ENCODE measurements at places on chromosomes 2 and 18.

DNA sequence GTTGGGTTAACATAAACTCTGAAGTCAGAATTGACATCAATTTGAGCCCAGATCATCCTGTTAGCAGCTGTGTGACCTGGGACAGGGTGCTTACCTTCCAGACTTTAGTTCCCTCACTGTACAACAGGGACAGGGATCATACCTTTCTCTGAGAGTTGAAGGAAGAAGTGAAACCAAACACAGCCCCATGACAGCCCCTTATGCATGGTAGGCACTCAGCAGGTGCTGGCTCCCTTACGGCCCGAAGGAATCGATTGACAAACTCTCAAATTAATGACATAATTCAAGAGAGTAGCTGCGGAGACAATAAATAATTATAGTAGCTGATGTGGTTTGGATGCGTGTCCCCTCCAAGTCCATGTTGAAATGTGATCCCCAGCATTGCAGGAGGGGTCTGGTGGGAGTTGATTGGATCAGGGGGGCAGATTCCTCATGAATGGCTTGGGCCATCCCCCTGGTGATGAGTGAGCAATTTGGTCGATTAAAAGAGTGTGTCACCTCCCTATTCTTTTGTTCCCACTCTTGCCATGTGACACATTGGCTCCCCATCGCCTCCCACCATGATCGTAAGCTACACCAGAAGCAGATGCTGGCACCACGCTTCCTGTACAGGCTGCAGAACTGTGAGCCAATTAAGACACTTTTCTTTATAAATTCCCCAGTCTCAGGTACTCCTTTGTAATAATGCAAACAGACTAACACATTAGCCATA, 72.4 kb downstream of the ODC1 start:
- DNase-seq: no peak

- DNase-seq: no peak
These were observed 385.7 kb downstream of the NRXN1 start for GRCh38 chr2:50646226-50646625.

DNA sequence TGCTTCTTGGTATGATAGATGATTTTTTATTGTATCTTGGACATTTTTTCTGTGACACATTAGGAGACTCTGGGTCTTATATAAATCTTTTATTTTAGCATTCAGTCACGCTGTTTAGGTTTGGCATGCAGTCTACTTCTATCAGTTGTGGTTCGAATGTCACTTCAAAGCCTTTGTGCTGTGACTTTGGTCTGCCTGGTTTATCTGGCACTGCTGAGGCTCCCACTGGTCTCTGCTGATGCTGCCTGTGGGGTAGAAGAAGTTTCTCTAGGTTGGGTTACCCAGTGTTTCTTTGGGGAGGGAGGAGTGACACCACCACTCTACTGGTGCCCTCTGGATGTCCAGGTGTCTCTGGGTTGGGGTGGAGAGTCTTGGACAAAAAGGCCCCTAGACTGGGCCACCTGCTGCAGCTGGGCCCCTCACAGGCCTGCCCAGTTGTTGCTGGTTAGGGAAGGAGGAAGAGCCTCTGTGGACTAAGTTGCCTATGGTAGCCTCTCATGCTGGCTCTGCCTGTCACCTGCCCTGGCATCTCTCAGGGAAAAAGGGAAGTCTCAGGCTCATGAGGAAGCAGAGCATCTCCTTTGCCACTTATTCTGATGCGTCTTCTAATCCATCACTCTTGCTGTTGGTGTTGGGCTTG, 115.4 kb upstream of the HS6ST1 start:
- no peak for DNase-seq

- no peak for DNase-seq
These were observed 1.1 kb downstream of the EVA1A start for GRCh38 chr2:75559680-75560021.

DNA sequence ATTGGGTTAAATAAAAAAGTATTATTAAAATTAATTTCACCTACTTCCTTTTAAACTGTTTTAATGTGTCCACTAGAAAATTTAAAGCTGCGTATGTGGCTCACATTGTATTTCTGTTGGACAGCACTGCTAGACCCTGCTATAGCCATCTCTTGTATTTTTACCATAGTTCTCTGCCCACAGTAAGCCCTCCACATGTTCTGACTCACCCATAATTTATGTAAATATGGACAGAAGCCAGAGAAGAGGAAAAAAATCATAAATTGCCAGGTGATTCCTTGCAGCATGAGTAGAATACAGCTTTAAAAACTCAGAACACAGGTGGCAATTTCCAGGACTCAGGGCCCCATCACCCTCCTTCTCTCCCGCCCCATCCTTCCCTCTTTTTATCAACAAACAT, 142.4 kb upstream of the MEX3C start:
- DNase-seq: no peak

- DNase-seq: no peak
These were observed 416.7 kb downstream of the THSD7B start for GRCh38 chr2:137182071-137182470.
